ENCODE measurements at places on chromosomes 7 and 10.

- no peak for DNase-seq
These were observed 16.5 kb upstream of the AOC1 start for GRCh38 chr7:150835702-150836280.

DNA sequence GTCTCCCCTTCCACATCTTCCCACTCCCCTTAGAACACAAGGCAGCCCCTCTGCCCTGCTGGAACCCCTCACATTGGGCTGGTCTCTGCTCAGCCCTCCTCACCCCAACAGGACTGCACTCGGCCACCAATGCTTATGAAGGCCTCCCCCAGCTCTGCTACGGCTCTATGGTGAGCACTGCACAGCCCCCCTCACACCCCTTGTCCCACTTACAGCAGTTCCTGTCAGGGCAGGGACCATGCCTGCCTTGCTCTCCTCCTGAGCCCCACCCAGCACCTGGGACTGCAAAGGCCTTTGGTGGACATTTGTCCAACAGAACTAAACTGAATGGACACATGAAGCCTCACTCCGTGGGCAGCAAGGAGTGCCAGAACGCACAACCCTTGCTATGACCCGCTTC is 171.9 kb downstream of the GRID1 start:
- DNase-seq = no peak

DNA sequence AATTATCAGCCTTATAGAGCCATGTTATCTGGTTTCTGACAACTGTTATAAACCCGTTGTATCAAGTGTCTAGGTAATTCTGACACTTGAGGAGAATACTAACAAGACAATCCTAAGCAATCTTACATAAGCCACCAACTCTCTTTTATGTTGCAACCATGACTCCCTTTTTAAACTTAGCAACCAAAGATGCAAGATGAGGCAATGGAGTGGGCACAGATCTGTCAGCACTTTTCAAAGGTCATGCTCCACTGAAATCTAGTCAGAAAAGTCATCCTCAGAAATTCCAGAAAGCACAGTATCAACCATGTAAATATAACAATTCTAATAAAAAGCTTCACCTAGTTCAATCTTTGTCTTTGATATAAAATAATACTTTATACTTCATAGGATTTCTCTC is 77.0 kb upstream of the SEMA3A start:
- no peak for DNase-seq

DNA sequence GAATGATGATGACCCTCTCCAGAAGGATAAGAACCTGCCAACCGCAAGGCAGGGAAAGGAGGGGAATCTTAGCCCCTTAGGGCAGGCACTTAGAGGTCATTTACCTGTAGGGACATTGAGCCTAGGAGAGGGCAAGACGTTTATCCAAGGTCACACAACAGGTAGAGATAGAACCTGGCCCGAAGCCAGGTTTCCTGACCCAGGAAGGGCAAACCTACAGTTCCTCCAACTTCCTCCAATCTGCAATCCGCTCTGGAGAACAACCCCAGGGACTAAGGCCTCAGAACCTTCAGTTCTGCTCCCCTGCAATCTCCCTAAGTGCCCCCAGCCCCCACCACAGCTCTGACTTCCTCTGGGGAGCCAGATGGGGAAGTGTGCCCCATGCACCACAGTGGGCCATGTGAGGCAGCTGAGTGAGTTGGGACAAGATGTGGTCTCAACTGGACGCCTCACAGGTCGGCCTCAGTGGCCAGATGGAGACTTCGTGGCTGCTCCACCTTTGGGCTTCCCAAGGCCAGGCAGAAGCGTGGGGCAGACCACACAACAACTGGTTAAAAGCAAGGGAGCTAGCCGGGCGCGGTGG is 1.4 kb upstream of the PSAP start:
- DNase-seq = no peak

DNA sequence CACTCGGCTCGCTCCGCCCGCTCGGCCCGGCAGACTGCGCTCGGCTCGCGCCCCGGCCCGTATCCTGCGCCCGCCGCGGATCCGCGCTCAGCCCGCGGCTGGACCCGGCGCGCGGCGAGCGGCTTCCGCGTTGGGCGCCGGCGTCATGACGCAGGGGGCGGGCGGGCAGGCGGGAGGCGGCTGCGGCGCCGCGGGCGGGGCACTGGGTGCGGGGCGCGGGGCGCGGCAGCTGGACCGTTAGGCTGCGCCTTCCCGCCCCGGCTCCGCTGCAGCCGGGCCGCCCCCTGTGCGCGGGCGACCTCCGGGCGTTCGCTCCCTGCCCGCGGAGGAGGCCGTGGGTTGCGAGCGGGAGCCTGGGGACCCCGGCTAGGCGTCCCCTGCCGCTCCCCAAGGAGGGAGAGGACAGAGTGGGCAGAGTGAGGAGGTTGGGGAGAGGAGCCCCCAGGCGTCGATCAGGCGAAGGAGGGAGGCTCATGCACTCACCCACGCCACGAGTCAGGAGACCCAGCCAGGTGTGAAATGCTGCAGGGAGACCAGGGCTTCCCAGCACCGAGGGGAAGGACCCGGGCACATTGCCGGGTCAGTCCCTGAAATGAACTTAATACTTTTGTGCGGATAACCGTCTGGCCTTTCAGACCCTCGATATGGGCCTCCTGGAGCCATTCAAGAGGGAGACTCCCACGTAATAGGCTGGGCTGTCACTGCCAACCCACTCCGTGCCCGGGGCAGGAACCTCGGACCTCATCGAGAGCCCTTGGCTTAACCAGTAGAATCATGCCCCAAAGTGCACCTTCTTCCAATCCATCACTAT is at the start of gene PIP4K2A:
Gene PIP4K2A (minus strand): TSS at position 100 of the 811 bp plus-strand sequence. CDS start 252 bp downstream, outside the sequence.
- peak; percentile 46 for DNase-seq

- DNase-seq = no peak
These were observed 15.4 kb downstream of the INSIG1 start for GRCh38 chr7:155313096-155313495.

- DNase-seq = no peak
These were observed 28.2 kb downstream of the SGPL1 start for GRCh38 chr10:70843776-70844489.

DNA sequence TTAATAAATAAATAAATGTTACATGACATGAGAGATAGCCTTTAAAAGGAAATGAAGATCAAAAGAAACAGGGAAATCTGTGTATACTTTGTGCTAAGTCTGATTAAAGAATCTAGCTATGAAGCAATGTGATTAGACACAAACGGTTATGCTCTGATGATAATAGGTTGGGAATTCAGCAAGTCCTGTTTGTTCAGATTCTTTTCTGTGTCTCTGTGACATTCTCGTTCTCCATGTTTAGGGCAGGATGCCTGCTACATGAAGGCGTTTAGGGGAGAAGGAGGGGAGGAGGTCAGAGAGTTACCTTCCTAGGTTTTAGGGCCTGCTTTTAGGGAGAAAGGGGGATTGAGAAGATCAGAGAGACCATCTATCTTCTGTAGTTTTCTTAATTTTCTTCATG is 555.3 kb downstream of the DNAJB9 start:
- DNase-seq = no peak

GRCh38 chr7:99371376-99371920 is 3.1 kb upstream of the ARPC1B start:
- DNase-seq = no peak

DNA sequence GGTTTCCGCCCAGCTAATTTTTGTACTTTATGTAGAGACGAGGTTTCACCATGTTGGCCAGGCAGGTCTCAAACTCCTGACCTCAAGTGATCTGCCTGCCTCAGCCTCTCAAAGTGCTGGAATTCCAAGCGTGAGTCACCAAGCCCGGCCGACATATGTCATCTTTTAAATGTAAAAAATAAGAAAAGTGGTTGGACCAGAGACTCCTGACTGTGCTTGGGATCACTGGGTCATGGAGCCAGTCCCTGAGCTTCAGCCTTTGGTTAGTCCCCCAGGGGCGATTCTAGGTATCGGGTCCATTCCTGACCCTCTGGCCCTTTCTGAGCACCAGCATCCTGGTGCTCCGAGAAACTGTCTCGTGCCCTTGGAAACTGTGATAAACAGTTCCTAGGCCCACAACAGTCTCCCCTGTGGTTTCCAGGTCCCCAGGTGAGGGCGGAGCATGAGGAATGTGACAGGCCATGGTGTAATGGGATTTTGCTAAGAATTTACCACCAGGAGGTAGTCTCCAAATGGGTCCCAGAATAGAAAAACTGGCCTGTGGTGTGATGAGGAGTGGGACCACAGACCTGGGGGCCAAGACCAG is 32.8 kb downstream of the UBTD1 start:
- DNase-seq = peak; percentile 40

DNA sequence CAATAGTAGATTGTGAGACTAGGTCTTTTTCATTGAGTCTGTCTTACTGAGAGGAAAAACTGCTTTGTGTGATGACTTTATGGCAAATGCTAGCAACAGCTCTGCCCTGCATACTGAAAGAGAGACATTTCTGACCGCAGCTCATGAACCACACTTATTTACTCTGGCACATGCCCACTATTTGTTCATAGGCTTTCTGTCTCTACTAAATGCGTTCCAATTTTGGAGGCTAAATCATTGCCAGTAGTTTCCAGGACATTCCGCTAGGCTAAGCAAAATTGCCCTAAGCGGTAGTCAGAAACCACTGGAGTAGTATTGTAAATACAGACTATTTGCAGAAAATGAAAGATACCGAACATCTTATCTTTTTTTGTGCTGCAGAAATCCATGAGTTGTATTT is 55.6 kb upstream of the DLX6 start:
- DNase-seq = peak; percentile 52

GRCh38 chr10:65319493-65319892 is 1606.3 kb upstream of the LRRTM3 start:
- DNase-seq = no peak

GRCh38 chr10:33886299-33886698 is 551.8 kb upstream of the NRP1 start:
- DNase-seq = no peak

DNA sequence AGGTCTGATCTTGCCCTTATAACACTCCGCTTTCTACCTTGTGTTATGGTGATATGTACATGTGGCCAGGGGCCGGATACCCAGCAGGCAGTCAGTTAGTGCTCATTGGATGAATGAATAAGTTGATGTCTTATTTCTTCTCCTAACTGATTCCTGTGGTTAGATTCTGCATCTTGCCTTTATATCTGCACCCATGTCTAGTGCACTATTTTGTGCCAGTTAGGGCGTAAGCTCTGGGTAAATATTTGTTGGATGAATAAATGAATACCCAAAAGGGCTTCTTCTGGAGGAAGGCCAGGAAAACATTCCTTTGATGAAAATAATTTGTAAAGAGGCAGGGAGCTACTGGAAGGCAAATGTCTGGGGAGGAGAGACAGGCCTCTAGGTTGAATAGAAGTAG is 148.2 kb downstream of the CHN2 start:
- peak; percentile 58 for DNase-seq

DNA sequence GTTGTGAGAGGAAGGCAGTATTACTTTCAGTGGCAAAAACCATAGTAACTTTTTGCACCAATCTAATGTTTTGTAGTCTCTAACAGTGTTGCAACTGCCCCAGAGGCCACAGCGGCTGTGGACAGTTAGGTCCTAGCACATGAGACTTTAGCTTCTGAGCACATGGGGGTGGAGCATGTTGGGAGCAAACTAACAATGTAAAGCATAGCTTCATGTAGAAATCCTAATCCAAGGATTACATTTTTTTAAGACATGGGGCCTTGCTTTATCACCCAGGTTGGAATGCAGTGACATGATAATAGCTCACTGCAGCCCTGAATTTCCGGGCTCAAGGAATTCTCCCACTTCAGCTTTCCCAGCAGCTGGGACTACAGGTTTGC is 49.0 kb downstream of the LAMB1 start:
- no peak for DNase-seq

DNA sequence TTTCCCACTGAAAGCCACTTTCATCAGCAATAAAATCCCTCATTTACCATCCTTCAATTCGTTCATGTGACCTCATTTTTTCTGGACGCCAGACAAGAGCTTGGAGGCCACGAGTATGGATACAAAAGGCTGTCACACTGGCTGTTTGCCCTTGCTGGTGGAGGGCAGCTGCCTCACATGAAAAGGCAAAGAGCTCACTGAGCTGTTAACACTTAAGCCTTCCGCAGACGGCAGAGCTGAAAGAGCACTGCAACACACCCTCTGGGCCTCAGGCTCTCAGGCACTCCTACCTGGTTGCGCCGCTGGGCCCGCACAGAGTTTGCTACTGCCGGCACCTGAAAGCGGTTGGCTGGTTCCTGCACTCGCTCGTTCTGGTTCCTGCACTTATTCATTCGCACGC is 193.5 kb downstream of the CFTR start:
- DNase-seq = peak; percentile 16

DNA sequence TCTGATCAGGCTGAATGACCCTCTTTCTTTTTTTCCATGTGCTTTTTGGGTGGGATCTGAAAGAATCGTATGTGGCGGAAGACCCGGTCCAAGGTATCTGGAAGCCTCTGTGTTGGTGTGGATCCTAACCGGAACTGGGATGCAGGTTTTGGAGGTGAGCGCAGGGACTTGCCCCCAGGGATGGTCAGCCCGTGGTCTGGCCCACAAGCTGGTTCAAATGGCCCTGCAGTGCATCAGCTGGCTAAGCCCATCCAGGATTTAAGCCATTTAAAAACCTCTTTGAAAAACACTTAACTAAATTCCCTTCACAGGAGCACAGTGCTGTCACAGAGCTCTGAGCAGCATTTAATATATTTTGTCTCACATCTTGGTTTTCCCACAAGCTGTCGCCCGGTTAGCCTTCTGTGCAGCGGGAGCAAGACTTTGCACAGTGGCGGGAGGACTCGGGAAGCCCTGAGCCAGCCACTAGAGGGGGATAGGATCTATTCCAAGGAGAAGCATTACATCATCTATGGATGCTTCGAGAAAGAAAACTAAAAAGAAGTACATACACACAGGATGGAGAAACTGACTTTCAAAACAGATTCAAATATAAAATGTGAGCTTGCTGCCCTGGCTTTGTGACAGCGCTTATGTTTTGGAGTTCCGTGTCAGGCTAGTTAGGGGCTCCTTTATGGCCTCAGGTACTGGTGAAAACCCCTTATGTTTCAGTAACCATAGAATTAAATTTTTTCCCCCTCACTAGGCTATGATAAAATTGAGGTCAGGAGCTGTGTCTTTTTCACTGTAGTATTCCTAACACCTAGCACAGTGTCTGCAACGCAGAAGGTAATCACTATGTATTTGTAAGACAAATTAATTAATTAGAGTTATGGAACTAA is 11.3 kb downstream of the CPA2 start:
- peak; percentile 60 for DNase-seq

GRCh38 chr10:113103131-113103840 is 153.2 kb downstream of the TCF7L2 start:
- DNase-seq = peak; percentile 44

DNA sequence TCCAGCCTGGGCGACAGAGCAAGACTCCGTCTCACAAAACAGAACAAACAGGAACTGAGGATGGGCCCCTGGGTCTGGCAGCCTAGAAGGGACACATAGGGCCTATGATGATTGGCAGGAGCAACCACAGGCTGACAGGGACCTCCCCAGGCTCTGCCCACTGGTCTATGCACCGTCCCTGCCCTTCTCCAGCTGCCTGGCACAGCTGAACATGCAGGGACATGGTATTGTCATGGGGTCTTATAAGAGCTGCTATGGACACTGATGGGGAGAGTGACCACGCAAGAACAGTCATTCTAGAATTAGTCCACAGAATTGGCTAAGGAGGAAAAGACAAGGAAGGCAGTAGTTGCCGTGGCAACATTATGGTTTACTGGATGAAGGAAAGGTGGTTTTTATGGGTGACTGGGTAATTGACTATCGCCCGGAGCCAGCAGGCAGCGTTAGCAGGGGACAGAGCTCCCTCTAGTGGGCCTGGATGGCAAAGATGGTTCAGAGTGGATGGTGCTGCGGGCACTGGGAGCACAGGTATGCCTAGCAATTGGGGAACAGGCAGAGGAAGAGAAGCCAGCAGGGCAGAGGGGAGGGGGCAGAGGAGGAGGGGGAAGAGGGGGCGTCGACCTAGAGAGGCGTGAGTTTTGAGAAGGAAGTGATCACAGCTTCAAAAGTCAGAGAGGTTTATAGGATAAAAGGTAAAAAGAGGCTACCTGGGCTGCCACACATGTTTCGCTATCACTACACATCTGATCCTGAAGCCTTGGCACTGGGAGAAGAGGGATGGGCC is 7.8 kb upstream of the TRIM56 start:
- peak; percentile 66 for DNase-seq
